ENCODE measurements at places on chromosomes 2 and 18.
A peak's percentile ranks its signal among the peaks of the same experiment; 100 is the strongest.

GRCh38 chr18:3851159-3851558, 401.2 kb downstream of the TGIF1 start:
- DNase-seq: no peak

- peak; percentile 70 for DNase-seq
These were observed 53.8 kb upstream of the RBM44 start for GRCh38 chr2:237744613-237745249.

- no peak for DNase-seq
These were observed 27.0 kb upstream of the INO80D start for GRCh38 chr2:206112846-206113547.

DNA sequence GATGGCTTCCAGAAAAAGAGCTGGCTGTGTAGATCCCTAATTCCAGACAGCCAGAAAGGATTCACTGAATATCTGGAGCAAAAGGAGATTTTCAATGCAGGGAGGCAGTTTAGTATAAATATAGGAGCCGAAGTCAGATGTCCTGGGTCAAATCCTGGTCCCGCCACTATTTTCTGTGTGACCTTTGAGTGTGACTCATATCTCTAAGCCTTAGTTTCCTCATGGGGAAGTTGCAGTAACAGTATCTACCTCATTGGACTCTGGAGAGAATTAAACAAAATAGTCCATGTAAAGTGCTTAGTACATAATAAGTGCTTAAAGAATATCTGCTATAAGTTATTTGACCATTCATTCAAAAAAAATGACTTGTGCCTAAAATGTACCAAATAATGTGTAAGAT, 52.1 kb upstream of the ITGA6 start:
- DNase-seq: no peak

- no peak for DNase-seq
These were observed 42.3 kb downstream of the BAZ2B start for GRCh38 chr2:159573846-159574606.

GRCh38 chr2:12556762-12557161, 160.0 kb upstream of the TRIB2 start:
- DNase-seq: no peak

DNA sequence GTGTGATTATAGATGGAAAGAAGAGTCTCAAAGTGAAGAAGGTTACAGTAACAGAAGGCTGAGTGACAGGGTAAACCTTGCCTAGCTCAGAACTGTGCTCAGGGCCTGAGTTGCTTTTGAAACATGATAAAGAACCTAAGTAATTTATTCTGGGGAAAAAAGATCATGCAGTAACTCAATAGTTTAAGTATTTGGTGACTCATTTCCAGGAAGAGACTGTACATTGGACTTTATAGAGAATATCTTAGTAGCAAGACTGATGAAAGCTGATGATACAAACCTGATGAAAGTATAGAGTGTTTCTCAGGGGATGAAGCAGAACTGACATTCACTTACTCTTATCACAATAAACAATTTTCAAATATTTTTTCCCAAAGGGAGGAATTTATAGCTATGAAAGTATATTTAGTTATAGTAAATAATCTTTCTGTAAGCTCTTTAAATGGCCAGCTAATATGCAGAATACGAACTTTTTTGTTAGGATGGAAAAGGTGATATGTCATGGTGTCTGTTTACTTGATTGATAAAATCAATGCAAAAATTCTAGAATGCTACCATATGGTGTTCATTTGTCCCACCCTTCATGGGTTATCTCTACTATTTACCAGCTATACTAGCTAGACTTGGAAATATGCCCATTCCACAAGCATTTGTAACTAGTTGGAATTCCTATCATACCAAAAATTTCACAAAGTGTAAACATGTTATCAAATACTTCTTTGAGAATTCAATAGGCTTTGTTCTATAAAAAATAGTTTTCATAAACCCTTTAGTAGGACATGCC, 1265.5 kb upstream of the ACVR2A start:
- DNase-seq: no peak

DNA sequence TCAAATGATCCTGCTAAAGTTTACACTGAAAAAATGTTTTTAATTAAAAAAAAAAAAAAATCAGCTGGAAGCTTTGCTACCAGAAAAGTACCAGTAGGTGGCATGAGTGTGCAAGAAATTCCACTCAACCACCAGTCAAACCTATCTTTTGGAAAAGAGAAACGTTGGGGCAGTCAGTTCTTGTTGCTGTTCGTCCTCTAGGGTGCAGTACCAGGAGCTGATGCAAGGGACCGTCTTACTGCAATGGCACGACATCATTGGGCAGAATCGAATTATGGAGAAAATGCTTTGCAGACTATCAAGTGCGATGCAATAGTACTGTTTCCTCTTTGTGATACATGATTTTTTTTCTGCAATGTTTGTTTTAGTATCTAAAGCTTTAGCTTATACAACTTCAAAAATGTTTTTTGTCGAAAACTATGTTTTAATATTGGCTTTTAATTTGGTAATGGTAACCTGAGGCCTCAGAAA, 18.3 kb downstream of the YPEL5 start:
- DNase-seq: peak; percentile 88

DNA sequence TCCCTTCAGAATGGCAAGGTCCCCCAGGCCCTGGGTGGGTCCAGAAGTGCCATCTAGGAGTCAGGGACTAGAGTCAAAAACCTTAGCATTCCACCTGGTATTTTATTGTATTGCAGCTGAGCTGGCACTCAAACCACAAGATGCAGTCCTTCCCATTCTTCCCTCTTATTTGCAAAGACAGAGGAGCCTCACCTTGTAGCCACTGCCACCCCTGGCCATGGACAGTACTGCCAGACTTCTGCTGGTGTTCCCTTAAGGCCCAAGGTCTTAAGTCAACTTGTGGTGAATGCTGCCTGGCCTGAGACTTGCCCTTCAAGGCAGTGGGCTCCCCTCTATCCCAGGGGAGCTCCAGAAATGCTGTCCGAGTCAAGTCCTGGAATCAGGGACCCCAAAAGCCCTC, 6.9 kb downstream of the UGT1A10 start:
- DNase-seq: peak; percentile 13

GRCh38 chr2:19895535-19895934, 6.2 kb downstream of the TTC32 start:
- no peak for DNase-seq

All from WERI-Rb-1 (cell line).